ENCODE measurements at places on chromosomes 3 and 15. TPM values are rescaled to one million over a fixed set of nuclear protein-coding genes. Genes with fewer than 3 reads are reported as not detected.

RASL12 gene
- not detected for total RNA-seq

DNA sequence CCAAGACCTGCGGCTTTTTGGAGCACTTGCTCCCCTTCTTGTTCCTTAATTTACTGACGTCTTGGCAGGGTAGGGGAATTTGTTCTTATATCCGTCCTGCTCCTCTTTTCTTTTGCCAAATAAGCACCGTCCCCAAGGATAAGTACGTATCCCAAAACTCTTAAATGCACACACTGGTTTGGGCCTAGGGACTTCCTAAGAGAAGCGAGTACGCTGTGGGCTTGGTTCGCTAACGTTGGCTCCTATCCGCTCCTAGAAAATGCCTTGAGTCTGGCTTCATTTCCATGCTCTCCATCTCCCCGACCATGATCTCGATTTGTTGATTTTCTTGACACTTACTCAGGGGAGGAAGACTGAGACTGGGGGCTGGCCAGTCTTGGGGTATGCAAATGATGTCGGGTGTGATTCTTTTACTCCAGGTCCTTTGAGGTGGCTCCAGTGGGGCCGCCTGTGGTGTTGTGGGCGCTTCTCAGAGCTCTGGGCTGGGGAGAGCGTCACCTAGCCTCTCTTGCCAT lies 1.3 kb downstream of the MYRIP start:
- DNase-seq = no peak

DNA sequence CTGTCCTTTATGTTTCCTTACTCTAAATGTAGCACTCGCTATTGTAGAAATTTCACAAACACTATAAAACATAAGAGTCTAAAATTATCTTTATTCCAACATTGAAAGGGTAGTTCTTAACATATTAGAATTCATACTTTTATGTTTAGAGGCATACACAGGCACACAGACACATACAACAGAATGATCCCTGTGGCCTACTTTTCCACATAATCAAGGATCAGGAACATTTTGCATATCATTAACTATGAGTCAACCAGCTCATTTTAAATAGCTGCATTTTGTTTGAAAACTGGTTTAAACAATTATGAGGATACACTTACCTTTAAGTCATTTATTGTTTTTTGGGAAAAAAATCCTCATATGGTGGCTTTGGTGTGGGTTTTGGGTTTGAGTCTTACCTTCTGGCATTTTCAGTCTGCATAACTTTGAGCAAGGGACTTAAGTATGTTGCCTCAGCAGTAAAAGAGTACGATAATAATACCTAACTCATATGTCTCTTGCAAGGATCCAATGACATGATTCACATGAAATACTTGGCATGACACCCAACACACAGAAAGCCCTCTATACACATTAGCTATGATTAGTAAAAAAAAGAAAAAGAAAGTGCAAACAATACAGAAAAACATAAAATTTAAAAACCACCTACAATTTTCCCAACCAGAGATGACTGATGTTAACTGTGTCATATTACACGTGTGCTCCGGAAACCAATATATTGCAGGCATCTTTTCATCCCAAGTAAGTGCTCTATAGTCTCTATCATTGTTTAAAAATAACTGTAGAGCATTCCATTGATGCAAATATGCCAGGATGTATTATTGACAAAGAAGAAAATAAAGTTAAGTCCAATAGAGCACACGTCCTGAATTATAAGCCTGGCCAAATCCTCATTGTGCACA lies 213.1 kb upstream of the ADAMTS9 start:
- no peak for DNase-seq

DNA sequence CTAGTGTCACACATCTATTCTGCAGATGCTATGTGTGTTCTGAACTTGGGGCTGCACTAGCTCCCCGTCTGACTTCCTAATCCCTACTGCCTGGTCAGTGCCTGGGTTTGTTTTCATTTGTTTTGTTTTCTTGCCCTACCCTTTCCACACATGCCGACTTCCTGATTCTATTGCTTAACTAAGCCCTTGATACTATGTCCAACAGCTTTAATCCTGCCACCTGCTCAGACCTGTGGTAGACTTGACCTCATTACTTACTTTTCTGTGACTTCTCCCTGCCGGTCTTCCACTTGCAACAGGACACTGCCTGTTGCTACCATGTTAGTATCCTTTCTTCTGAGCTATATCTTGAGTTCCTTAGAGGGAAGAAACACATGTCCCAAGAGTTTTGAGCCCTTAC lies 39.3 kb upstream of the CEMIP start:
- no peak for DNase-seq

USP3 gene
- 38.0 TPM for total RNA-seq

All from HT1080 (cell line).